ENCODE measurements at places on chromosomes 12 and 14.

DNA sequence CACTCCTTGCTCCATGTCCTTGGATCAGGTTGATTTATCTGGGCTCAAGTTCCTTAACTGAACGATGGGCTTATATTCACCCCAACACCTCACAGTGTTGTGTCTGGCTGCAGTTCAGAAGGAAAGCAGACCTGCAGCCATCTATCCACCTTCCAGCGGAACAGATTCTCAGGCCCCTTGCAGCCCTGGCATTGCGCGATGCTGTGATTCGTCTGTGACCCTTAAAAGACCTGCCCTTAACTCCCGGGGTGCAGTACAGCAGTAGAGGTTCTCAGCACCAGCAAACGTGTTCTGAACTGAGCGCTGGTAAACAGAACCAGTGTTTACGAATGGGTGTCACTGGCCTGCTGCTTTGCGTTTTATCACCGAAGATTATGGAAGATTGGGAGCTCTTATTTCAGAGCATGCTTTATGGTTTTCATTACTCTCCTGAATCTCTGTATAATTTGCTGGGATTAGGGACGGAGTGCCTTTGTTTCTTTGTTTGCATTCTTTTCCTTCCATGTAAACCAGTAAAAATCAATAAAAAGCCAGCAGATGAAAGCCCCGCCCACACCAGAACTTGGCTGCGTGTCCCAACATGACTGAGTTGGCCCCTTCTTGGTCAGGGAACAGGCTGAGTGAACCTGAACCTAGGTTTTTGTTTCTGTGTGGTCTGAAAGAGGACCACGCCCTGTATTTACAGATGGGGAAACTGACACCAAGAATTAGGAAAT, 286.7 kb upstream of the CRY1 start:
- DNase-seq = no peak

DNA sequence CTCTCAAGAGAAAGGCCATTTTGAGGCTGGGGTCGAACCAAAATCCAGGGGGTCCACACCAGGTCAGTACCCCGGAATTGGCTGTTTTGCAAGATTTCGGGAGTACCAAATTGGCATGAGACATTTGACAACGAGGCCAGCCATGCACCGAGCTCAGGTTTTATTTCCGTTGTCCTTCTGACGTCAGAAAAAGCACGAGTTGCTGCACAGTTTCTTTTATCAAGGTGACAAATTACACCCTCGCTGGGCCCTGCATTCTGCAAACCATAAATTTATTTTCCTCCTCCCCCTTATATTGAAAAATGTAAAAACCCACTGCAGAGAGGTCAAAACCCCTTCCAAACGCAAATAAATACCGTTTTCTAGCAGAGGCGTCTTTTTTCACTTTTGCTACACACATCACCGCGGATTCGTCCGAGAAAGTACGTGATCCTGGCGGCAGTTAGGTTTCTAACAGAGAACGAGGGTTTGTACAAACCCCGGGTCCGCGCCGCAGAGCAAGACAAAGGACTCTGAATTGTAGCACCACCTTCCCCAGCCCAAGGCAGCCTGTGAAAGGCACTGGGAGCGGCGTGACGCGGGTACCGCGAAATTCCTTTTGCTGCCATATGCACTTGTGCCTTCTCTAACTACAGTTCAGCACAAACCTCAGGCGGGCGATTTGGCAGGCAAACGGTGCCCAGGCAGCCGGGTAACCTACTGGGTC, 1.8 kb downstream of the SLC38A1 start:
- peak; percentile 18 for DNase-seq

GRCh38 chr14:67675219-67675582, 769 bp upstream of the VTI1B start:
- no peak for DNase-seq

GRCh38 chr14:68628605-68629310, 164.1 kb downstream of the ZFP36L1 start:
- no peak for DNase-seq

DNA sequence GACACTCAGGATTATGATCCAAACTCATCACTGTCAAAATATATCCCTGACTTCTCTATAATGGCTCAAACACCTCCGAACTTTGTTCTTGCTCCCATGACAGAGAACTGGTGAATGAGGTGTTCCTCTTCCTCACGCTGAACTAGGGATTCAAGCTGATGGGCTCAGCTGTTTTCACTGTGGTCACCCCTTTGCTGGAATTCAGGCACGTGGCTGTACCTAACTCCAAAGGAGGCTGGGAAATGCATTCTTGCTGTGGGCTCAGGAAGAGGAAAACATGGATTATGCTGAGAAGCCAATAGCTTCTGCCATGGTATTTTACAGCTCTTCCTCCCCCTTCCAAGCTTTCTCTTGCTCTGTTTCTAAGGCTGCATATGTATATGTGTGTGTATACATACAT, 43.9 kb downstream of the STXBP6 start:
- no peak for DNase-seq

GRCh38 chr14:55136885-55137786, 8.1 kb downstream of the LGALS3 start:
- no peak for DNase-seq
